ENCODE measurements at places on chromosomes 5 and 9.

DNA sequence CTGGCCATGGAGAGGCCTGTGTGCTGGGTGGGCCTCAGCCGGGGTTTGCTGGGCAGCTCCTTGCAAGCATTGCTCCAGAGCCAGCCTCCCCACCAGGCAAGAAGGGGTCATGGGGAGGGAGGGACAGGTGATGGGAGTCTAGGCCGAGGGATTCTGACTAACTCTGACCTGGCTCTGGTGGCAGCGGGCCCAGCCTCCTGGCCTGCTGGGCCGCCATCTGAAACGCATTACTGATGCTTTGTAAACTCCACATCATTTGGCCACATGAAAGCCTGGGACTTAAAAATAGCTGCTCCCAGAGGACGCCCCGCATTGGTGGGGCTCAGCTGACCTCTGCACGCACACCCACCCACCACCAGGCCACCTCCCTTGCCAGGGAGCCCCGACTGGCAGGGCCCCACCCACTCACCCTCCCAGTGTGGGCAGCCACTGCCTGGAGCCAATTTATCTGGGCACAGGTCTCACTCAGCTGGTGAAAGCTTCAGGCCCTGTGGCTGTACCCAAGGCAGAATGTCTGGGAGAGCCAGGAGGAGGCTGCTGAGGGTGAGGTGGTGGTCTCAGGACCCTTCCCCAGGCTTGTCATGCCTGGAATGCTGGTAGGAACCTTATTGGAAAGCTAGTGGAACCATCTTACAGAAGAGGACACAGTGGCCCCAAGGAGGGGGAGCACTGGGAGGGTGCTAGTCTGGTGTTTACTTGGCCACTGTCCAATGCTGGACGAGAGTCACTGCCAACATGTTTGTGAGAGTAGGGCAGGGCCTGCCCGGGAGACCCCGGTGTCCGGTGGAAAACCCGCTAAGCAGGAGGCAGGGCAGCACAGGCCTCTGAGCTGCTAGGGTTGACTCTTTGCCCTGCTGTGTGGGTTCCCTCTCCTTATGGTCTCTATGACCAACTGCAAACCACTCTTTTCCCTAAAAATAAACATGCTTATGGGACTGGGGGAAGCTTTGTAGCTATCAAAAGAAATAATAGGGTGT, 10.8 kb downstream of the TCF7 start:
- DNase-seq: no peak

DNA sequence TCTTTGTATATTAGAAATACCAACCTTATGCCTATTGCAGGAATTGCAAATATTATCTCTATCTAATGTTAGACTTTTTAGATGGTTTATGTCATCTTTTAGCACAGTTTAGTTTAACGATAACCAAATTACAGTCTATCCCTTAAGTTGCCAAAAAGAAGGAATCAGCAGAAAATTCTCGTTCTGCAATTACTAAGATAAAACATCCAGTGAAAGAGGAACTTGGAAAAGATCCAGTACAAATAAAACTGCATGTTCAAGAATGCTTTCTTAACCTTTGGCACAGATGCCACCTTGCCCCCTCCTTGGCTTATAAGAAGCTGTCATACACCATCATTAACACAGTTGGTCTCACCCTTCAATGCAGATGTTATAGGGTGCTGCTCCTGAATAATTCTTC, 124.0 kb downstream of the SEMA5A start:
- DNase-seq: no peak

- no peak for DNase-seq
Measured at GRCh38 chr9:699396-699795, 142.1 kb upstream of the DMRT1 start.

DNA sequence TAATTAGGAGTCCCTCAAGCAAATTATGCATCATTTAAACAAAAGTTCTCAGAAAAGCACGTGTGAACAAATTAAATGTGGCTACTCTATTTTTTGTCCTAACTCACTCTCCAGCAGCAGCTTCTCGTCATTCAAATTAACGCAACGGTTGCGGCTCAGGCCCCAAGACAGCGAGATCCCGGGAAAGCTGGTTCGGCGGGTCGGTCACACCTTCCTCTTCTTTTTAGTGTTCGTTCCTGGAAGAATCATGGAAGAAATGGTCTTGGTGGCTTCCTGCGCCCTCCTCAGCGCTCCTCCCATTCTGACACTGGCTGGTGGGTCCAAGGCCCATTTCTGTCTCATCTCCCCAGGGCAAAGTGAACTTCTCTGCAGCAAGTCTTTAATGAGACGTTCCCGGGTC, 382.8 kb upstream of the IRX1 start:
- no peak for DNase-seq

DNA sequence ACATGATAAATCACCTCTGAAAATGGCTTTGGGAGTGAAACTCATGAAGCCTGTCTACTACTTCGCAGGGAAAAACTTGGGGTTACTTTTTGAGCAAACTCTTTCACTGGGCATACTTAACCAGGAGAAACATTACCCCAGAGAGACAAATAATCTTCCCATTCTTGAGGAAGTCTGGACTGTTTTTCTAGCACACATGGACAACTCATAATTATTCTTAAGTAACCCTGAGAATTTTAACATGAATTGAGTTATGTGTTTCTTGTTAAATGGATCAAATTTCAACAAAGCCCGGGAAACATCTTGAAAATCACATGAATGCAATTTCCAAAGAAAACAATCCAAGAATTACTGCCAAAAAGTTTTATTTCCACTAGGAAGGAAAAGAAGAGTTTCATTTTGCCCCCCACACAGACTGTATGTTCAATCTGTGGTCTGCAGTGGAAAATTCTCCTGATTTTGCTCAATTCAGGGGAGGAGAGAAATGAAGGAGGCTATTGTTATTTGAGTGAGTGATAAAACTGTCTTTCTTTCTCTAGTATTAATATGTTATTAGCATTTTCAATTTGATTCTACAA, 564.8 kb upstream of the CLINT1 start:
- DNase-seq: no peak

GRCh38 chr5:66661149-66661548, 65.0 kb downstream of the MAST4 start:
- DNase-seq: no peak

DNA sequence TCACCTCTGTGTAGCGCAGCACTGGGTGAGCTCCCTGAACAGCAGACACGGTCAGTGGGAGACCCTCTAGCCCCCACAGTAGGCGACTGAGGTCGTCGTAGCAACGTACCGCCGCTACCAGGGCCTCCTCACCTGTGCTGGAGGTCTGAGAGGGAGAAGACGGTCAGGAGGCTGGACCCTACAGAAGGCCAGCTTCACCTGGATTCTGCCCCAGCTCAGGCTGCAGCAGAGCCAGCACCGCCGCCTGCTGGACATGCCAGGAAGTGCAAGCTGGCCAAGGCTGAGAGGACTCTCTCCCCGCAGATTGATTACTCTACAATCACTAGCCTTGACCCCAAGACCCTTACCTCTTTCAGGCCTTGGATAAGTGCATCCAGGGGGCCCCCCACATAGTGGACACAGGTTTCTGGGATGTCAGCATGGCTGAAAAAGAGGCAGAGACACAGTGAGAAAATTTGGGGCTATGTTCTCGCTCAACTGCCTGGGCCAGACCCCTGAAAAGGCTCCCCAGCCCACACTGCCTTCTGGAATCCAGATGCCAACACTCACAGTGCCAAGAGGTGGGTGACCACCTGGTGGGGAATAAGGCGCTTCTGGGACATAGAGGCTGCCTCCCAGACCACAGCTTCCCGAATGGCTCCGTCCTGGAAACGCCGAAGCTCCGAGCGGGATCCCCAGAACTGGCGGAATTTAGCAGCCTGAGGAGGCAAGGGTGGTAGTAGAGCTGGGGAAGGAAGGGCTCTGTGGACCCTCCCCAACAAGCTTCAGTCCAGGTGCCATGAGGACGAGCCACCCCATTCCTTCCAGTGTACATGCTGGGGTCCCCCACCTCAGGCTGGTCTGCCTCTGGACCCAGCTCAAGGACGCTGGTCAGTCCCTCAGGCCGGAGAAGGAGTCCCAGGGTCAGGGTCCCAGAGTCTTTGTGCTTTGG, 6.9 kb downstream of the NOL6 start:
- DNase-seq: peak; percentile 69

DNA sequence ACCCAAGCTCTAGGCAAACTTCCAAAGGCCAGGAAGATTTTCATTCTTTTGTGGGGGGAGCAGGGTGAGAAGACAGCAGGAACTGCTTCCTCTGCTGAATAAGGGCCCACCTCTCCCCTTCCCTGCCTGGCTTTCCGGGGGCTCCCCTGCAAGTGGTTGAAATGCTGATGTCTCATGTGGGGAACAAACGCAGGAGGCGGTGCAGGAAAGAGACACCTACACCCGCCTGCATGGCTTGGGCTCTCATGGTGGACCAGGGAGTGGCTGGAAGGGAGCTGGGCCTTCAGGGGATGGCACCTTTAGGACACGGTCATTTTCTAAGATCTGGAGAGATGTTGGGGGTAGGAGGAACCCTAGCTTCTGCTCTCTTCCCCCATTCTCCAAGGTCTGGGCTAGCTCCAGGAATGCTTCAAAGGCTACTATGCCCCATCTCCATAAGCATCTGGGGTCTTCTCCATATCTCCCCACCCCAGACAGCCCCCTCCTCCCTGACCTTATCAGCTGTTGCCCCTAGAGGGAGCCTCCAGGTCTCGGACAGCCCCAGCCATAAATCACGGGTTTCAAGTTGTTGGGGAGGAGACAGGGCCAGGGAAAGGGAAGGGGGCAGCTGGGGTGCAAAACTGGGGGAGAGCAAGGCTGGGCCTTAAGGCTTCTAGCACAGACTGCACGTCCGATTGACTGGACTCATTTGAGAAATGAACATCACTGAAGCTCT, 76.6 kb downstream of the PSD2 start:
- no peak for DNase-seq

- DNase-seq: no peak
Measured at GRCh38 chr5:135026645-135027265, 7.3 kb downstream of the PITX1 start.

DNA sequence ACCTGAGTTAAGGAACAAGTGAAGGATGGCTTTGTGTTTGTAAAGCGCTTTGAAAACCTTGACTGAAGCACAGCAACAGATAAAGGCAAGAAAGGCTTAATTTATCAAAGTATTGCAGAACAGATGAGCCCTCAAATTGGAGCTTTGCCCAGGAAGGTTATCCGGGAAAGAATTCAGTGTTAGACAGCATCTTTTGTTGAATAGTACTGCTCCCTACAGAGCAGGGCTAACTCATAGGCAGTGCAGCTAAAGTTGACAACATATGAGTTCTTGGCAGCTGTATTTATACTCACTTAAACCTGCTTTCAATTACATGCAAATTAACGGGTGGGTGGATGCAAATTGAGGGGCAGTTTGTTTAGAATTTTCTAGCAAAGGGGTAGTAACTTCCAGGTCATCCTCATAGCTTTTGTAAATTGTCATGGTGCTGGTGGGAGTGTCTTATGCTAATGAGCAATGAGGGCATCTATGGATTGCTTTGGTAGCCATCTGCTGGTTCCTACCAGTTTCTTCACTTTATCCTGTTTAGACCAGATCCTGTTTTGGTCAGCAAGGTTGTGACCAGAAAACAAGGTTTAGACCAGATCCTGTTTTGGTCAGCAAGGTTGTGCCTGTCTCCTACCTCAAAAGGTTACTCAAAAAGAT, 105.8 kb downstream of the GDA start:
- DNase-seq: no peak

GRCh38 chr5:158013939-158014338, 155.0 kb upstream of the CLINT1 start:
- no peak for DNase-seq

DNA sequence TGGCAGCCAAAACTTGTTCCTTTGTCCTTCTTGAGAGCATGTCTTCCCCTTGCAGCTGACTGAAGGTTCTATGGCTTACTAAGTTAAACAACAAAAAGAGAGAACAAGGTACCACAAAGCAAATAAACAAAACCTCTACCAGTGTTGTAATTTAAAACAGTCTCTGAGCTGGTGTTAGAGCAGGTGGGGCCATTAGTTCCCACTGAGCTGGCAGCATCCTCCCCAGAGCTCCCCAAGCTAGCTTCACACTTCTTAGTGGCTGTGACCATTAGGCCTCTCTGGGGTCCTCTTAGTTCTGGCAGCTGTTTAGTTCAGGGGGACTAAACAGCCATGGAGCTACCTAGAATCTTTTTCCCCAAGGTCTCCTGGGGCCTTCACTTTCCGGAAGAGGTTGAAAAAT, 128.6 kb upstream of the ELL2 start:
- no peak for DNase-seq

DNA sequence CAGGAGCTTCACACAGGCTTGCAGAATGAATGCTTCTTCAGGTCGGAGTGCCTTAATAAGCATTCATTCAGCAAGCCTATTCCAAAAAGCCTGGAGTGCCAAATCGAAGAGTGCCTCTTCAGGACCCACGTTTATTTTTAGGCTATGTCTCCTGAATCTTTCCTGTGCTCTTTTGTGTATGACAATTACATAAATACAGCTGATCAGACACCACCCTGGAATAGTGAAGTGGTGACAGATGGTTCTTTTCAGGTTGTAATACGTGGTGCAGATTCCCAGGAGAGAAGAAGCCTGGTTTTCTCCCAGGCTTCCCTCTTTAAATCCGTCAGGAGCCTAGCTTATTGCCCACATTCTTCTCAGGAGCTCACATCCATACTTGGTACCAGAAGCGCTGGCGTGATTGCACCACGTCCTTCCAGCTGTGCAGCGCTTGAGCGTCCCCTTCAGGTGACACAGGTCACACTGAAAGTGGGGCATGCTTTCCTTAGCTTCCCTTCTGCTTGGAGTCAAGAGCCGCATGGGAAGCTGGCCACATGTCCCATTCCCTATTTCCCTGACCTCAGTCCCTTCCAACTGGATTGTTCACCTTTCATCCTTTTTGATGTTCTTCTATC, 123.1 kb downstream of the ADCY2 start:
- DNase-seq: no peak

DNA sequence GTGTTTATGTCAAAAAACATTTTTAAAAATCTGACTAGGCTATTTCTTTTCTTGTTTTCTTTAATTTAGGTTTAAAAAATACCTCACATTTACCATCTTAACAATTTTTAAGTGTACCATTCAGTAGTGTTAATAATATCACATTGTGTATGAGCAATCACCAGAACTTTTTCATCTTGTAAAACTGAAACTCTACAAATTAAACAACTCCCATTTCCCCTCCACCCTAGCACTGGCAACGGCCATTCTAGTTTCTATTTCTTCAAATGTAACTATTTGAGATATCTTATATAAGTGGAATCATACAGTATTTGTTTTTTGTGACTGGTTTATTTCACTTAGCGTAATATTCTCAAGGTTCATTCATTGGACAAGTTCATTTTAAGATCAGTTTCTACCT, 27.7 kb downstream of the PLCXD3 start:
- no peak for DNase-seq

GRCh38 chr5:112306956-112307355, 112.1 kb downstream of the EPB41L4A start:
- DNase-seq: no peak
